Activated CD8-positive, alpha-beta memory T cell treated with anti-CD3 and anti-CD28 coated beads for 36 hours (primary cell): ENCODE measurements at places on chromosomes 7 and 10. TPM values are rescaled to one million over a fixed set of nuclear protein-coding genes. Genes with fewer than 3 reads are reported as not detected.

POLR1F gene
- 35.6 TPM for total RNA-seq

HSPB1 gene
- 66.0 TPM for total RNA-seq

ARMS2 gene
- not detected for total RNA-seq

RGR gene
- not detected for total RNA-seq

PRKCQ gene
- 47.0 TPM for total RNA-seq

RELN gene
- total RNA-seq, result not detected

LRRC4 gene
- not detected for total RNA-seq

CRHR2 gene
- not detected for total RNA-seq

GJD4 gene
- total RNA-seq, result not detected

ZKSCAN1 gene
- total RNA-seq, result 40.4 TPM

ASZ1 gene
- total RNA-seq, result not detected

NEUROG3 gene
- not detected for total RNA-seq

HTR5A gene
- total RNA-seq, result not detected

MEIG1 gene
- 0.42 TPM for total RNA-seq

ITPRID1 gene
- total RNA-seq, result not detected

VSIR gene
- 60.8 TPM for total RNA-seq

AGBL3 gene
- total RNA-seq, result 2.2 TPM

PNLIPRP1 gene
- not detected for total RNA-seq

HOXA9 gene
- total RNA-seq, result not detected

KLLN gene
- total RNA-seq, result 1.0 TPM

ARHGEF5 gene
- total RNA-seq, result 8.7 TPM

AGK gene
- total RNA-seq, result 110 TPM

PLAU gene
- 0.25 TPM for total RNA-seq

ABCB4 gene
- 0.15 TPM for total RNA-seq

NOS3 gene
- total RNA-seq, result 9.1 TPM

SPOCK2 gene
- 48.8 TPM for total RNA-seq

GNAT3 gene
- total RNA-seq, result not detected

PPP1R3C gene
- total RNA-seq, result 0.19 TPM

VWC2 gene
- not detected for total RNA-seq

CCZ1 gene
- 99.7 TPM for total RNA-seq

CLEC5A gene
- total RNA-seq, result not detected

MRC1 gene
- 0.04 TPM for total RNA-seq

NANOS1 gene
- total RNA-seq, result 0.10 TPM

LRIT1 gene
- total RNA-seq, result not detected

TWIST1 gene
- total RNA-seq, result not detected

VWA2 gene
- not detected for total RNA-seq

CYP3A4 gene
- not detected for total RNA-seq

TMEM130 gene
- not detected for total RNA-seq

PNLIPRP3 gene
- total RNA-seq, result not detected

SYNPO2L gene
- not detected for total RNA-seq

XRCC2 gene
- 20.2 TPM for total RNA-seq

PALS2 gene
- total RNA-seq, result 39.5 TPM

NKX2-3 gene
- not detected for total RNA-seq

LRMDA gene
- not detected for total RNA-seq

PAX4 gene
- total RNA-seq, result not detected

CYP26C1 gene
- 0.06 TPM for total RNA-seq

MMRN2 gene
- not detected for total RNA-seq

LGI1 gene
- total RNA-seq, result not detected

CALHM1 gene
- not detected for total RNA-seq

NCF1 gene
- total RNA-seq, result 0.31 TPM

ASB10 gene
- total RNA-seq, result not detected

BMS1 gene
- 38.8 TPM for total RNA-seq

TAX1BP1 gene
- total RNA-seq, result 85.6 TPM

TFAM gene
- total RNA-seq, result 133 TPM

PILRA gene
- total RNA-seq, result 0.48 TPM

SPDYE3 gene
- total RNA-seq, result not detected

SFTPA2 gene
- not detected for total RNA-seq

ITGB8 gene
- total RNA-seq, result 0.02 TPM
